Stimulated activated CD8-positive, alpha-beta memory T cell treated with anti-CD3 and anti-CD28 coated beads, Interleukin-7, amount 100 ng/mL, for 48 hours (primary cell): ENCODE measurements at places on chromosomes 2 and 18.

DNA sequence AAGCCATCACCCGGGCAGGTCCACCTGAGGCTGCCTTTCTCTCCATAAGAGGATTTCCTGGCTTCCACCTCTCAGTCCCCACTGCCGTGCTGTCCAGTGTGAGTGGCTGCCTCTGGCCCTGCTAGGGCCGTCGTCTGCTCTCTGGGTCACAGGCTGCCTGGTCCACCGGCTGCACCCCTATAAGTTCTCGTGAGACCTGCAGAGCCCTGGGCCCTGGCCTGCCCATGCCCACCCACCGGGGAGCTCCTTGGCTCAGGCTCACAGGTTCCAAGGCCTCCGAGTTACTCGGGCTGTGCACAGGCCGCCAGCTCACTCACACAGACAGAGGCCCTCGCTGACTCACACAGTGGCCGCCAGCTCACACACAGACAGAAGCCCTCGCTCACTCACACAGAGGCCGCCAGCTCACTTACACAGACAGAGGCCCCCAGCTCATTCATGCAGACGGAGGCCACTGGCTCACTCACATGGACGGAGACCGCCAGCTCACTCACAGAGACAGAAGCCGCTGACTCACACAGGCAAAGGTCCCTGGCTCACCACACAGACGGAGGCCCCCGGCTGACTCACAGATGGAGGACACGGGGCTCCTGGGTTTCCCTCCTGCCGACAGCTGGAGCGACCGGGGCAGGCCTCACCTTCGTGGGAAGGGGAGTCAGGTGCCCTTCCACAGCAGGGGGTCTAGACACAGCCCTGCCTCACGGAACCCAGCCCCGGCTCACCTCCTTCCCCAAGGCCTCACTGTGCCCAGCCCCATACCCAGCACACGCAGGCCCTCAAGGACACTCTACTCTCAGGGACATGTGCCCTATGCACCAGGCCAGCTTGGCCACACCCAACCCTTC is 334.1 kb upstream of the MYT1L start:
- no peak for DNase-seq

DNA sequence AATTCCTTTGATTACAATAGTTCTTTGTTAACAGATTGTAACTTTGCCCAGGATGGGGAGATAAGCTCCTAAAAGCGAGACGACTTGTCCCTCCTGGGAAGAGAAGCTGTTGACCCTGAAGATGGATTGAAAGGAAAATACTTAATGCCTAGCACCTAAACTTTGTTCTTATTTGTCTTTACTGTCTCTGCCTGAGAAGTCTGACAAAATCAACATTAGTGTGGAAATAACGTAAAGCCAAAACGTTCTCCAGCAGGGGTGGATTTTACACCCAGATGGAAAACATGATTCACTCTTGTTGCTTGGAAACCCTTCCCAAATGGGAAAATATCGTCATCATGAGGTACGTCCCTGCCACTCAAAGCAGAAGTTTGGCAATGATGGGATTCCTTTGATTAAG is 450.1 kb downstream of the SLC4A3 start:
- DNase-seq, result no peak

- DNase-seq, result no peak
Measured at GRCh38 chr2:232339121-232340081, 39.1 kb upstream of the ALPP start.

DNA sequence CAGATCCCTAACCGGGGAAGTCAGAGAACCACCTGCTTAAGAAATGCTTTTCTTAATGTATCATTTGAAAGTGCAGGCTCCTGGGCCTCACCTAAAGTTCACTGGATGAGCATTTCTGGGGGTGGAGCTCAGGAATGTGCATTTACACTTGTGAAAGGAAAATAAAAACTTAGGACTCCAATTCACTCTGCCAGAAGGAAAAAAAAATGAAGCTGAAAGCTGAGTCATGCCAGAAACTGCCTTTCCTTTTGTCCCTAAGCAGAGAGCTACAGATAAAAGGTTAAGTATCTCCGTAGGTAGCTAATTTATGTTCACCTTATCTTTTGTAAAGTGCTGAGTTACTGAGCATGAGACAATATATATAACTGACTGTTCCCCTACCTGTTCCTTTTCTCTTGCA is 229.5 kb upstream of the MEX3C start:
- DNase-seq, result no peak

GRCh38 chr18:13558124-13558523 is 168.2 kb downstream of the FAM210A start:
- no peak for DNase-seq

DNA sequence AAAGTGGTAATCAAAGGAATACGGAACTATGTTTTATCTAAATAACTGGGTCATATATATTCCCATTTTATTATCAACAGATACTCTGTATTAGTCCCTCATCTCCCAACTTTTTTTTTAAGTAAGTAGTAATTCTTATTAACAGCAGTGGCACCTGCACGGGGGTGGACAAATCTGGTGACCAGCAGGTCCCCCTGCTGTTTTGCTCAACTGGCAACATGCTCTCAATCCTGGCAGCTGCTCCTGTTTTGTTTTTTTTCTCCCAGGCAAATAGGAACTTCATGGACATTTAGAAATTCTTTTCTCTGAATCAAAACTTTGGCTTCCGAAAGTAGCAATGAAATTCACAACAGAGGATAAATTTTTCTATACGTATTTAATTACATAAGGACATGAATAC is 193.5 kb downstream of the SS18 start:
- no peak for DNase-seq
